ENCODE measurements at places on chromosomes 2 and 18. TPM values are rescaled to one million over a fixed set of nuclear protein-coding genes. Genes with fewer than 3 reads are reported as not detected.

ZBTB7C gene
- 17.7 TPM for polyA plus RNA-seq

IL36G gene
- 0.35 TPM for polyA plus RNA-seq

POU3F3 gene
- polyA plus RNA-seq = 92.1 TPM

GPR35 gene
- polyA plus RNA-seq = 3.0 TPM

REG3A gene
- polyA plus RNA-seq = not detected

CD8B2 gene
- 0.40 TPM for polyA plus RNA-seq

PTGR3 gene
- 43.6 TPM for polyA plus RNA-seq

GNLY gene
- 0.56 TPM for polyA plus RNA-seq

UGT1A9 gene
- 0.18 TPM for polyA plus RNA-seq

ANKRD30B gene
- 0.15 TPM for polyA plus RNA-seq

CNGA3 gene
- not detected for polyA plus RNA-seq

GREB1 gene
- 14.3 TPM for polyA plus RNA-seq

RNPEPL1 gene
- 16.7 TPM for polyA plus RNA-seq

LINC00305 gene
- polyA plus RNA-seq = 3.1 TPM

IL18RAP gene
- 0.70 TPM for polyA plus RNA-seq

SERPINB2 gene
- polyA plus RNA-seq = 0.20 TPM

SERPINB13 gene
- polyA plus RNA-seq = not detected

ABHD1 gene
- 1.1 TPM for polyA plus RNA-seq

IL1B gene
- 0.82 TPM for polyA plus RNA-seq

SDC1 gene
- polyA plus RNA-seq = 23.4 TPM

L3MBTL4 gene
- polyA plus RNA-seq = 4.8 TPM

SPHKAP gene
- polyA plus RNA-seq = 1.7 TPM

SYT4 gene
- polyA plus RNA-seq = 1.0 TPM

DHX57 gene
- polyA plus RNA-seq = 38.4 TPM

TNFAIP6 gene
- 4.8 TPM for polyA plus RNA-seq

KDSR gene
- polyA plus RNA-seq = 53.1 TPM

RSAD2 gene
- polyA plus RNA-seq = 3.3 TPM

KLHL14 gene
- polyA plus RNA-seq = 30.6 TPM

AQP4 gene
- 0.27 TPM for polyA plus RNA-seq

COL5A2 gene
- 190 TPM for polyA plus RNA-seq

SP5 gene
- polyA plus RNA-seq = 0.53 TPM

C1D gene
- 59.8 TPM for polyA plus RNA-seq

FBXO15 gene
- polyA plus RNA-seq = 1.0 TPM

CRACDL gene
- 2.7 TPM for polyA plus RNA-seq

C2orf92 gene
- 26.6 TPM for polyA plus RNA-seq

DOK1 gene
- polyA plus RNA-seq = 10.3 TPM

CNDP1 gene
- polyA plus RNA-seq = 1.6 TPM

ITPRIPL1 gene
- 5.0 TPM for polyA plus RNA-seq

SH3BP4 gene
- 40.5 TPM for polyA plus RNA-seq

MRO gene
- polyA plus RNA-seq = 2.3 TPM

ADD2 gene
- polyA plus RNA-seq = 5.9 TPM

Data from left renal pelvis (tissue), 4 donors.